Stimulated activated CD8-positive, alpha-beta memory T cell treated with anti-CD3 and anti-CD28 coated beads, Interleukin-15, amount 100 ng/mL, for 24 hours (primary cell): ENCODE measurements at places on chromosomes 4 and X.

DNA sequence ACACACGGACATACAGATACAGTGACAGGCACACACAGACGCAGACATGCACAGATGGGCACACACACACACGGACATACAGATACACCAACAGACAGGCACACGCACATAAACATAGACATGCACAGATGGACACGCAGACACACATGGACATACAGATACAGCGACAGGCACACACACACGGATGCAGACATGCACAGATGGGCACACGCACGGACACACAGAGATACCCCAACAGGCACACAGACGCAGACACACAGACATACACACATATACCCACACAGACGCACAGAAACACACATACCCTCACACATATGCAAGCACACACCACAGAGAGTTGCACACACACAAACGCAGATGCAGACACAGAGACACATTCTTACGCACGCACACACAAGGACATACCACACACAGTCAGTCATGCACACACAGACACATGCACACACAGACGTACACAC lies 24.4 kb upstream of the SLC25A6 start:
- no peak for DNase-seq

DNA sequence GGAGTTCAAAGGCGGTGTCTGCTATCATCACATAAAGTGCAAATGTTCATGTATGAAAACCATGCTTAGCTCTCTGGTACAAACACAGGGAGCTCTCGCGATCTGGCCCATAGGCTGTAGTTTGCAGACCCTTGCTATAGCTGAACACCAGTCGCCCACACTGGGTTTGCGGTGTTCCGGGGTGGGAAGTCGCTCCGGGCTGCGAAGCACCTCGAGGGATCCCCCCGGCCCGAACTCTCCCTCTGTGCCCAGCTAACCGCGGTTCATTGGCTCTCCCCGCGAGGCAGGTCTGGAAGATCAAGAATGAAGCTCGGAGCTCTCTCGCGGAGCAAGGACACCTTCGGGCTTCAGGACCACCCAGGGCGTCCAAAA lies 341 bp upstream of the PRPS2 start:
- no peak for DNase-seq

GRCh38 chr4:20565075-20565721 lies 135.1 kb upstream of the PACRGL start:
- no peak for DNase-seq

DNA sequence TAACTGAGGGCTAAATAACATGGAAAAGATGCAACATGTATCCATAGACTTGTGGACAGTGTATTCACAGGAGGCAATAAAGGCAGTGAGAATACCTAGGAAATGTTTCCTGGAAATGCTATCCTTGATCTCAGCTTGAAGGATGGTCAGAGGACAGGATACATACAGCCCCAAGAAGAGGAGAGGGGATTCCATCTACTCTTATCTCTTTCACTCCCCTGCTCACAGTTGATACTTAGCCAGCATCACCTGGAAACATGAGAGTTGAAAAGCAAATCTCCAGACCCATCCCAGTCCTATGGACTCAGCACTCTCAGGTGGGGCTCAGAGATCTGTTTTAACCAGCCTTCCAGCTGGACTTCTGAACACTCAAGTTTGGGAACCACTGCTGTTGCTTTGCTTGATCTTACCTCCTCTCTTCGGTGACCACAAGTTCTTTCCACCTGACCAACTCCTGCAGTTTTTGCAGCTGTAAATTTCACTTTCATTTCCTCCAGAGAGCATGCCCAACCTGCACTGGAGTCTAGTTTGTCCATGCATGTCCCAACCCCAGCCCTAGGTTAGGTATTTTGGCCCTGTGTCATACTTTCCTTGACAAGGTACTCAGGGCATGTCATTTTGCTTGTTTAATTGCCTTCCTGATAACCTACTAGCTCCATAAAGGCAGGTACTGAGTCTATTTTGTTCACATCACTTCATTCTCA lies 10.4 kb downstream of the RELL1 start:
- no peak for DNase-seq

DNA sequence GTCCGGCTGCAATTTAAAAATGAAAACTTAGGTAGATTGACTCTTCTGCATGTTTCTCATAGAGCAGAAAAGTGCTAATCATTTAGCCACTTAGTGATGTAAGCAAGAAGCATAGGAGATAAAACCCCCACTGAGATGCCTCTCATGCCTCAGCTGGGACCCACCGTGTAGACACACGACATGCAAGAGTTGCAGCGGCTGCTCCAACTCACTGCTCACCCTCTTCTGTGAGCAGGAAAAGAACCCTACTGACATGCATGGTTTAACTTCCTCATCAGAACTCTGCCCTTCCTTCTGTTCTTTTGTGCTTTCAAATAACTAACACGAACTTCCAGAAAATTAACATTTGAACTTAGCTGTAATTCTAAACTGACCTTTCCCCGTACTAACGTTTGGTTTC lies 41.0 kb downstream of the MAP7D3 start:
- no peak for DNase-seq

- DNase-seq = no peak
Observed at GRCh38 chr4:150299816-150300215, 221.6 kb downstream of the DCLK2 start.

DNA sequence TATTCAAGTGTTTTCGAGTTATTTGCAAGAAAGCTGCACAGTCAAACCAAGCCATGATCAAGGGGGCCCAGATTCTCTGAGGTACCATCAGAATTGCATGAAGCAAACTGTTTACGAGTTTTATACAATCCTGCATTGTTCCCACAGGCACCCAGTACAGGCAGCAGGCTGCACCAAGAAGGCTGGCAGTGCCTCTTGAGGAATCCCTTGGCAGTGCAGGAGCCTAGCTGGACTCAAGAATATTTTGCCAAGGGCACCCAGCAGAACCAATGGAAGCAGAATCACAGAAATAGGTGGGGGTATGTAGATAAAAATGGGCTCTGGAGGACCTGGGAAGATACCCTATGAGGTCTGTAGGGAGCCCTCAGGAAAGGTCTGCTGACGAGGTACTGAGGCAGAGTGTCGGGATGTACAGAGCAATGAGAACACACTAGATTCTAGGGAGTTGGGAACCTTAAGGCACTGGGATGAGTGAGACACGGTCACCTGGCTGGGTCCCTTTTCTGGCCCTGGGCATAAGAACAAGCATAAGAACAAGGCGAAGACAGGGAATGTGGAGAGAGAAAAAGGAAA lies 2.5 kb upstream of the PLP1 start:
- no peak for DNase-seq

GRCh38 chrX:141405853-141406492 lies 163.7 kb upstream of the SPANXC start:
- no peak for DNase-seq
